ENCODE measurements at places on chromosomes 2 and 18.

DNA sequence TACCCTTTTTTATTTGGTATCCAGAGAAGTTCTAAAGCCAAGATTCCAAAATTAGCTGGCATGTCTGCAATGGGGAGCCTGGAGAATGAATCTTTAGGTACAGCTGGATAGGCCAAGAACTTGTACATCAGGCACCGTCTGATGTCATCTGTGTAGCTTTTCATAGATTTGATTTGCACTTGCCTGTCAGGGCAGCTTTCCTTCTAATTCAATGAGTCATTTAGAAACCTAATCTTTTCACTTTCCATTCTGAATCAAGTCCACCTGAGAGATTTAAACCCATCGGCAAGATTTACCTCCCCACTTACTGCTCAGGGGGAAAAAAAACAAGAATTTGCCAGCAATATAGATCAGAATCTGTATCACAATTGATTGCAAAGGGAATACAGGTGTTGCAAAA, 60.9 kb upstream of the ACAA2 start:
- no peak for DNase-seq

- DNase-seq: no peak
Observed at GRCh38 chr2:168703926-168704325, 98.5 kb upstream of the NOSTRIN start.

- no peak for DNase-seq
Observed at GRCh38 chr18:77980275-77980674, 730.6 kb downstream of the GALR1 start.

GRCh38 chr2:174195253-174195652, 53.1 kb downstream of the OLA1 start:
- DNase-seq: no peak

GRCh38 chr18:25467226-25467987, 115.4 kb upstream of the ZNF521 start:
- DNase-seq: no peak

- no peak for DNase-seq
Observed at GRCh38 chr18:46756559-46757201, at the start of gene ST8SIA5. Gene ST8SIA5 (minus strand): TSS chr18:46757053. CDS start chr18:46756508, 545 bp downstream.

DNA sequence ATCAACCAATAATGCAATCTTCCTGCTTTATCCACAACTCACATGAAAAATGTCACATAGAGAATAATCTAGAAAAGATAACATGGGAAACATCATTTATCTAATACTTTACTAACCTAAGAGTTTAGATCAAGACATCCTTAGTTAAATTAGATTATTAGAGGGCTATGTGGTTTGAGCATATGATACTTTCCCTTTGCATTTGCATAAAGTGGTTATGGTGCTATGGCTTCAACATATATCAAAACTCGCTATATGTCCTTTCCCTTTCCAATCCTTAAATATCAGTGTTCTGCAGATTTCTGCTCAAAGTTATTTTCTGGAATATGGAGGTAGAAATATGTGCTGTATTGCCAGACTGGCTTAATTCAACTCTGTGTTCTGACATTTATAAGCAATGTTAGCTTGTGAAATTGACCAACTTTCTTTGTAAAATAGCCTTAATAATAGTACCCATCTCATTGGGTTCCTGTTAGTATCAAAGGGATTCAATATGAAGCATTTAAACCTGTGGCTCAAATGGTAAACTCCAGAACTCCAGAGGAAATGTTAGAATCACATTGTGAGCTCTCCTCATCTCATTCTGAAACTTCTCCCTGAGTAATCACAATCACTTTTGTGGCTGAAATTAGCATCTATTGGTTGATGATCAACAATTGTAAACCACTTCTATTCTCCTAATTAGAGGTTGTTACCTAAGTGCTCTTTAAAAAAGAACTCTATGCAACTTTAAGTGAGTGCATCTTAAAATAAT, 1089.9 kb upstream of the SLC39A10 start:
- DNase-seq: no peak

- no peak for DNase-seq
Observed at GRCh38 chr2:6913415-6914157, 3.6 kb upstream of the RNF144A start.

DNA sequence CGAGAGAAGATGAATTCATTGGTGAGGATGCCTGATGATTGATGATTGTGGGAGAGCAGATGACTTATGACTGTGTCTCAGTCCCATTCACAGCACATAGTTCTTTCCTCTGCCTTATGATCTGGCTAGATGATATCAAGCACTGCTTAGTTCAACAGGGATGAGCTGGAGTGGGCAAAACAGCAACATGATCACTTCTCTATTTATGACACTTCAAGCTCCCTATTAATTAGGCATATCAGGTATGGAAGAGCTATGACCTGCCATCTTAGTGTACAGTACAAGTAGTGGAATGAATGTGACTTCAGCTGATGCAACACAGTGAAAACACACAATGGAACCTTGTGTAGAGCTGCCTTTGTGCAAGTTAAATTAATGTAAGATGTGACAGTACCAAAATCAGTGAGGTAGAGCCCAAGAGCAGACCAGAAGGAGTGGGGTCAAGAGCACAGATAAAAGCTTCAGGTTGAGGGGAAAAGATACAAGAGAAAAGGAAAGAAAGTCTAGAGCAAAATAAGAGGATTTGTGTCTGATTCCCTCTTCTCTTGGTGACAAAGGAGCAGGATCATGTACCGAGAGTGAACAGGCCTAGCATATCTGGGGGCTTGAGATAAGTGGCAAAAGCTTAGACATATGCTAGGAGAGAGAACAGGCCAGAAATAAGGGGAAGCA, 93.0 kb upstream of the MYO3B start:
- DNase-seq: no peak

GRCh38 chr2:215755641-215756345, 257.6 kb downstream of the MREG start:
- no peak for DNase-seq

- no peak for DNase-seq
Observed at GRCh38 chr18:68436485-68436884, 278.4 kb downstream of the TMX3 start.
